ENCODE measurements at places on chromosomes 7 and 10.

- DNase-seq: no peak
Observed at GRCh38 chr7:80379034-80379982, 132.6 kb downstream of the GNAT3 start.

GRCh38 chr10:67127441-67127840 lies 201.6 kb downstream of the LRRTM3 start:
- DNase-seq: no peak

- no peak for DNase-seq
Observed at GRCh38 chr7:155597753-155598140, 46.7 kb upstream of the RBM33 start.

DNA sequence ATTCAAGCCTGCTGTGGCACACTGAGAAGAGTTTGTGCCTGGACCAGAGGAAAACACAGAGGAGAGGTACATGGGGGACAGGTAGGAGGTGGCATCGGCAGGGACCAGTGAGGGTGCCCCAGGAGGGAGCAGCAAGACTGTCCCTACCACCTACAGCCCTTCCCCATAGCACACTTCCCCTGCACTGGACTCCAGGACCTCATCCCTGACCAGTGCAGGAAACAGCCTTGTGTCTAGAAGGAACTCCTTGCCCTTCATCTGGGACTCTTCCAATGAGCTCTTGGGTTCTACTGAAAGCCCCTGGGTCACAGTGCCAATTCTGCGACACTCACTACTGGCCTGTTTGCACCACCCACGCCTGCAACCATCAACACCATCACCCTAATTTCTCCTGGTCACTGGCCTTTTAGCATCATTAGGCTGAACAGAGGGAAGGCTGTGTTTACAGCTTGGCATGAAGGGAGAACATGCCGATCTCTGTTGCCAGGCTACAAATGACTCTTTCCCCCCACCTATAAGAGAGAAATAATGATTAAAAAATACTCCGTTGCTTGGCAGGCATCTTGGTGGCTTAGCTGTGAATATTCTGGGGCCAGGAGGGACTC lies 371.9 kb upstream of the ZMIZ1 start:
- no peak for DNase-seq

DNA sequence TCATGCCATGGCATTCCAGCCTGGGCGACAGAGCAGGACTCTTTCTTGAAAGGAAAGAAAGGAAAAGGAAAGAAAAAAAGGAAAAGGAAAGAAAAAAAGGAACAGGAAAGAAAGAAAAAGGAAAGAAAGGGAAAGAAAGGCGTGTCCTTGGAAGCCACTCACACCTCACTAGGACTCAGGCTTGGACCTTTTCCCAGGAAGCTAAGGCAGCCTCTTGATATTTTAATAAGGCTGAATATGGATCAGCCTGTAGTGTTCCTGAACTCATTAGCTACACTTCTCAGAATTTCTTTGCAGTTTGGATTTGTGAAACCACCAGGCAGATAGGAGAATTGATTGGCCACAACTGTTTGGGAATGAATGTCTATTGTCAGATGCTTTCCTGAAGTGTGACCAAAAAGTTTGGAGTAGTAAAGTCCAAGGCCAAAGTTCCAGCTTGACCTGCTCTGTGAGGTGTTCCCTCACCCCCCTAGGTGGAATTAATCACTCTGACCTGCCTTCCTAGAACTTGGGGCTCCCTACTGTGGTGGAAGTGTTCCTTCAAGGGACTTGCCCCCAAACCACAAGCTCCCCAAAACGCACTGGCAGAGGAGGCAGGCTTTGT lies 7.1 kb upstream of the MALSU1 start:
- DNase-seq: no peak

Measured in mesenteric fat pad (tissue), 1 donor.